Stimulated activated CD8-positive, alpha-beta memory T cell treated with anti-CD3 and anti-CD28 coated beads, Interleukin-4, amount 100 ng/mL, for 1 hour (primary cell): ENCODE measurements at places on chromosomes 7 and 10.

- no peak for DNase-seq
Measured at GRCh38 chr7:33754933-33755928, 150.1 kb upstream of the BMPER start.

DNA sequence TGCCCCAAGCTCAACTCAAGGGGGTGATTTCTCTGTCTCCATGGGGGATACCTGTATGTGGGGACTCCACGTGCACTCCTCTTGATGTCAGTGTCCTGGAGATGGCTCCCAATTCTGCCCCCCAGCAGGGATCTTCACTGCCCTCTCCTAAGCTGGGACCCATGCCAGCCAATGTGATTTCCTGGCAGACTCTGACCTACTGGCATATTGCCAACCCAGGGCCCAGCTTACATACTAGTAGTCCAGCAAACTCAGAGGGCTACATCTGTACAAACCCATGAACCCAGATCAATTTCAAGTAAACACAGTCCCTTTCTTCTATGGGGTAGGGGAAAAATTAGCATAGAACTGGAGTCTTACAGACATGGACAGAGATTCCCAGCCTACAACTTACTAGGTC, 26.2 kb upstream of the BMPR1A start:
- no peak for DNase-seq

DNA sequence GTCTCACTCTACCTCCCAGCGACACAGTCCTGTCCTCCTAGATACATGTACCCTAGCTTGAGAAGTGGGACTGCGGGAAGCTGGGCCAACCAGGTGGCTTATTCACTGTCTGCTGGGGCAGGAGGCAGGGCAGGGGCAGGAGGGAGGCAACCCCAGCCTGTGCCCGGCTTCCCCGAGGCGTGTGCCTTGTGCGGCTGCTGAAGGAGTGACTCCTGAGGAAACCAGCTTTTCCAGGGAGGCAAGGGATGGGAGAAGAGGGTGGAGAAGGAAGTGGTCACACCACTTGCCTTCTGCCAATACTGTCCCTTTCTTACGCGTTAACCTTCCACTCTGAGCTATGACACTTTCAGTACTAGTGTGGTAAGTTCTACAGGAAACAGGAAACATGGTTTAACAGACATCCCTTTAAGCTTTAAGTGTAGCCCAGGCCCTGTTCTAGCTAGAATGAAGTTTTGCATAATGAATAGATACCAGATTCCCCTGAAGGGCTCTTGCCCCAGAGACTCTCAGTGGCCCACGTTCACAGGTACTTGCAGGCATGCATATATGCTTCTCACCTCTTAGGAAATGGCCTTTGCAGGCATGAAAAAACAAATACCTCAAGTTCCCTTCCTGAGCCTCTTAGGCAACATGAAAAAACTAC, 40.6 kb downstream of the SYPL1 start:
- DNase-seq, result no peak

GRCh38 chr7:115475761-115476385, 554.0 kb downstream of the MDFIC start:
- DNase-seq, result no peak

GRCh38 chr7:148288592-148289151, 301.9 kb upstream of the C7orf33 start:
- no peak for DNase-seq
